ENCODE measurements at places on chromosomes 5 and 9. TPM values are rescaled to one million over a fixed set of nuclear protein-coding genes. Genes with fewer than 3 reads are reported as not detected.

DNA sequence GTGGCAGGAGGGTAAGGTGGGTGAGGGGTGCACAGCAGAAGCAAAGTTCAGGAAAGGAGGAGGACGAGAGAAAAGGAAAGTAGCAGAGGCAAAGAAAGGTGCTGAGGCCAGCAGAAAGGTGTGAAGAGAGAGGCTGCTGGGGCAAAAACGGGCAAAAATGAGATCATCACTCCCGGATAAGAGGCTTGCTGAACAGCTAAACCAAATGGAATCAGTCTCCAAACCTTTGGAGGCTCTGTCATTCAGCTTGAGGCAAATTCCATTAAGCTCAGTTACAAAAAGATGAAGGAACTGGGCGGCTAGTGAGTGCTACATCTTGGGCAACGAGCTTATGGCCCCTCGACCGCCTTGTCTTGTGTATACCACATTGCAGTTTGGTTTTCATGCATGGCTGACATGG, 136.4 kb downstream of the FSTL4 start:
- DNase-seq: no peak

DNA sequence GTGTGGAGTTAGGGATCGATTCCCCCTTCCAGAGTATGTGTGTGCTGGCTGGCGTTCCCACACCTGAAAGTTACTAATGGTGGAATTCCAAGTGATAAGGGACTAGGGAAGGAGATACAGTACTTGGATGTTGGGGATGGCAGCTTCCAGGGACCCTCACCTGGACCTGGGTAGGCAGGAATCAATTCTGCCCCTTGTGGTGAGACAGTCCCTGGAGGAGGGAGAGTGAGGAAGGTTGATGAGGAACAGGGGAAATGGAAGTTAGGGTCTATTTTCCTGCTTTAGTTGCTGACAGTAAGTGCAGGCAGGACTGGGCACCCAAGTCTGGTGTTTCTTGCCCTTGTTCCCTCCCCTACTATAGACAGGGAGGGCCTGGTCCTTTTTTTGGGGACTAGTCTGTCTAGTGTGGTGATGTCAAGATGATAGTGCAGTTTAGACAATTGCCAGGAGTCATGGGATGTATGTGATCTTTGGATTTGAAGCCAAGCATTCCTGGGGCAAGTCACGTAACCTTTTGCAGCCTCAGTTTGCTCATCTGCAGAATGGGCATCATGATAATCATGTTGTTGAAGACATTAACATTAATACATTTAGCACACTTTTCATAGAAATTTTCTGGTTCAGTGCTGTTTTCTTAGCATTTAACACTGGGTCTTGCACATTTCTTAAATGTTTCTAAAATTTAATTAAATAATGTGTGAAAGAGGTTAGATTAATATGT, 51.7 kb downstream of the DAB2IP start:
- no peak for DNase-seq

- DNase-seq: no peak
Observed at GRCh38 chr5:21818370-21818720, 1034.8 kb downstream of the CDH12 start.

DNA sequence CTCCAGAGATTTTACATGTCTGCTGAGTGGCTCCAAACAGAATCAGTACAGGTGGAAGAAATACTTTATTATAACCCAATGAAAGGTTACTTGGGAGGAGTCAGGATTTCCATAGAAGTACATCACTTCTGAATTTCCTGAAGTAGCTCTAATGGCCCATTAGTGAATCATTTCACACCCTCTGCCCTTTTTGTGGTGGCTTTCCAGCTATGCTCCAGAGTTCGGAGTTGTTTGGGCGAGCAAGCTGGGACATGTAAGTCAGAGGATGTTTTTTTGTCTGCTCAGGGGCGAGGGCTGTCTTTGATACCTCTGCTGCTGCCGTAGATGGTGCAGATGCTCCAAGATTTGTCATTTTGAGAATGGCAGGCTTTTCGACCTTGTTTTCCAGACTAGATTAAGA, 226.1 kb downstream of the GOLPH3 start:
- no peak for DNase-seq

GRCh38 chr9:126915846-126916543, 1.4 kb downstream of the RALGPS1 start:
- DNase-seq: no peak

- DNase-seq: no peak
Observed at GRCh38 chr9:34986540-34987047, 3.0 kb upstream of the DNAJB5 start.

GRCh38 chr9:36827593-36827992, 206.5 kb downstream of the PAX5 start:
- no peak for DNase-seq

GRCh38 chr5:5969942-5970483, 408.3 kb downstream of the MED10 start:
- no peak for DNase-seq

DNA sequence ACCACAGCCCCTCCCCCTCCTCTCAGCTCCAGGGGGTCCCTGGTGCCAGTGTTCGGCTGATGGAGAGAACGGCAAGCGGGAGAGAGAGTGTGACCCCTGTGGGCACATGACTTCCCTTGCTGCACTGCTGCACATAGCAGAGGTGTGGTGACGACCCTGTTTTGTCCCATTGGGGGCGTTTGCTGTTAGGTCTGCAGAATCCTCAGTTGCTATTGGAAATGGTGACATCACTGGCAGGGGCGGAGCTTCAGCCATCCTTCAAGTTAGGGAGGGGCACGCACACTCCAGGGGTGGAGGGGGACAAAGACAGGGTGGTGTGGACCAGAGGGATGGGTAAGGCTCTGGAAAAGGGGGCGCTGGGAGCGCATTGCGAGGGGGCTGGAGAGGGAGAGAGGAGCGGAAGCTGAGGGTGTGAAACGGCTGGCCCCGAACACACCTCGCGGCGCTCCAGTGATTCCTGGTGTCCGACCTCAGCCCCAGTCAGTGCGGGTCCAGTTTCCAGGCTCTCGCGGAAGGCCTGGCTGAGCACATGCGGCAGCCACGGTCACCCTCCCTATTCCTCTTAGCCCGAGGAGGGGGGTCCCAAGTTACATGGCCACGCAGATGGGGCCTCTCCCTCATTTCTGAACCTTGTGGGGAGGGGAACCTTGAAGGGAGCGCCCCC, 764 bp upstream of the GRIN1 start:
- no peak for DNase-seq

DNA sequence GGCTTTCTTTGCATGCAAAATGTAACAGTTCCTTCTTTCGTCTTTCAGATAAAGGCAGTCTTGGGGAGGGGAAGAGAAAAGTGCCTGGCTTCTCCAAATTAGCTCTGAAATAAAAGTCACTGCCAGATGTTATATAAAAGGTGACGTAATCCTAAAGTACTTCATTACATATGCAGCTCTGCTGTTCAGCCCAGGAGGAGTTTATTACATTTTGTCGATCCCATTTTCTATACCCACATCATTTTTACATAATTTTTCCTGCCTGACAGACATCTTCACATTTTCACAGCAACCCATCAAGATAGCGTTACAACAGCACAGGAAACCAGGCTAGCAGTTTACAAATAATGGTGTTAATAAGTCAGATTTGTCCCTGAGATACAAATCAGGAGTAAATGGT, 86.7 kb upstream of the SLC30A5 start:
- no peak for DNase-seq

GRCh38 chr5:62886603-62887315, 308.1 kb downstream of the LRRC70 start:
- no peak for DNase-seq

DNA sequence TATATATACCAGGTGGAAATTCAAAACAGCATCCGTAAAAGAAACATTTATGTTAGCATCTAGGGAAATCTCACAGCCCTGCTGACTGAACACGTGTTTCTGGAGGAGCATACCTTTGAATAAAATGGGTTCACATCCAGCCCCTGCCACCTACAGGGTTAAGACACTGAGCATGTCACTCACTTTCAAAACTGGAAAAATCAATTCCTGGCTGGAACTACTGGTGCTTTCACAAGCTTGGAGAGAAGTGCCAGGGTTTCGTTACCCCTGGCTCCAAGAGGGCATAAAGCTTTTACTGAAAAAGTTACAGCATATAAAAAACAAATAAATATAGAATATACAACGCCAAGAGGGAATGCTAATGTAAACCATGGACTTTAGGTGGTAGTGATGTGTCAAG, 48.0 kb downstream of the SERINC5 start:
- no peak for DNase-seq

GRCh38 chr5:82889088-82889487, 188.1 kb downstream of the TMEM167A start:
- DNase-seq: no peak

DNA sequence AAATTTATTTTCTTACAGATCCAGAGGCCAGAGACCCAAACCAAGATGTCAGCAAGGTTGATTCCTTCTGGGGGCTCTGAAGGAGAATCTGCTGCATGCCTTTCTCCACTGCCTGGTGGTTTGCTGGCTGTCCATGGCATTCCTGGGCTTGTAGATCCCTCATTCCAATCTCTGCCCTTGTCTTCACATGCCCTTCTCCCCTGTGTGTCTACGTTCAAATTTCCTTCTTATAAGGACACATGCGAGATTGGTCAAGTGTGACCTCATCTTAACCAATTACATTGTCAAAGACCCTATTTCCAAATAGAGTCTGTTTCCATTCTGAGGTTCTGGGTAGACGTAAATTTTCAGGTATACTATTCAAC, 84.5 kb upstream of the RAI14 start:
- no peak for DNase-seq

- DNase-seq: no peak
Observed at GRCh38 chr5:116842514-116842961, 267.9 kb upstream of the SEMA6A start.

DNA sequence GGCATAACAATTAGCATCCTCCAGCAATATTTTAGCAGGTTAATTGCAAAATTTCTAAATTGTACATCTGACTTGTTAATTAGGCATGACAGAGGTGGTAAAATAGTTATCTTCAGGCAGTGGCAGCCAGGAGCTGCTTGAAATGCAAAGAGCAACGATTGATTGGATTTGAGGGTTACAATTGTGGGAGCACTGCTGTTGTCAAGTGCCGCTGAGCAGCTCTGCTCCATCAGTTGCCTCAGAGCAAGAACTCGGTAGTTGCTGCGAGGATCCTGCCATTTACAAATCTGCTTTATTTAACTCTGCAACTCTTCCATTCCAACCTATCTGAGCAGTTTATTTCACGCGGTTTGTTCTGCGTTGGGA, 12.6 kb downstream of the PBX3 start:
- DNase-seq: no peak

GRCh38 chr5:56323505-56323904, 90.4 kb upstream of the ANKRD55 start:
- DNase-seq: no peak

- no peak for DNase-seq
Observed at GRCh38 chr9:118991366-118992285, 377.6 kb downstream of the BRINP1 start.

DNA sequence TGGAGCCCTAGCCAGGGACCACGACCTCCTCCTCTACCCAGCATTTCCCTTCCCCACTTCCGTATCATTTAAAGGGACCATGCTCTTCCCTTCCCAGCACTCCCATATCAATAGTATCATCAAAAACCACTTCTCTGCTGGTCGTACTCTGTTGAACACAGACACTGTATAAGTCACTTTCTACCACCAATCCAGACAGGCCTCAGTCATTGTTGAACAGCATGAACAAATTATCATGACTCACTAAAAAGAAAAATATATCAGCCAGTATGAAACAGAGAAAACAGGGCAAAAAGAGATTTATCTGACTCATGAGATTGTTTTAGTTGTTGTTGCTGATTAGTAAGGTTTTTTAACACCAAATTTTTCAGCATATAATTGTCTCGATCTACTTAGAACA, 89.8 kb downstream of the CDKN2A start:
- DNase-seq: no peak

GRCh38 chr5:157690690-157691433, 19.5 kb downstream of the C5orf52 start:
- DNase-seq: no peak

DNA sequence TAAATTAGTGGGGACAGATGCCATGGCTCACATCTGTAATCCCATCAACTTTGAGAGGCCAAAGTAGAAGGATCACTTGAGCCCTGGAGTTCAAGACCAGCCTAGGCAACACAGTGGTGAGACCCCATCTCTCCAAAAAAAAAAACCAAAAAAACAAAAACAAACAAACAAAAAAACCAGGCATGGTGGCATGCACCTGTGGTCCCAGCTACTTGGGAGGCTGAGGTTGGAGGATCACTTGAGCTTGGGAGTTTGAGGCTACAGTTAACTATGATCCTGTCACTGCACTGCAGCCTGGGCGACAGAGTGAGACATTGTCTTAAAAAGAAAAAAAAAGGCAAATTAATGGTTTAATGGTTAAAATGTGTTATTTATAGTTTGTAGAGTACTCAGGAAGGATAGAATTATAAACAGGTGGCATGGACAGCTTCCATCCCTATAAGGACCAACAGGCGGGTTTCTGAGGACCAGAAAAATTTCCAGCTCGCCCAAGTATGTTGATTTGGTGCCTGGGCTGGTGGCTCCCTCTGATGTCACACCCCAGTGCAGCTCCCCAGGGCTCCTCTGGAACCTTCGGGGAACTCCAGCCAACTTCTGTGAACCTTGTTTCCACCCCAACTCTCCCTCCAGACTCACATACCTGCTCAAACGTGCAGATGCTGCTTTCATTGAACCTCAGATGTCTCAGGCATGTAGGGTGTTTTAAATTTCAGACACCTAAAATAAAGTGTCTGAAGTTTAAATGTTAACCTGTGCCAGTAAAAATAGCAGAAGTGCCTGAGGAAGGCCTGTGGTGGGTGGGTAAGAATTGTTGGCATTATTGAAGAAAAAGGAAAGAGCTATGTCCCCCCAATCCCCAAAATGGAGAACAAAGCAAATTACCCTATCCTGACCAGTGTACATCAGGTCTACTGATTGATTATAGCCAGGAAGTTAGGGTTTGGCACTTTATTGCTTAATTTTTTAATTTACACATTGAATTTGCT, 69.0 kb downstream of the TRIO start:
- no peak for DNase-seq

SPATA31A3 gene
- not detected for total RNA-seq

PAX5 gene
- total RNA-seq: not detected

ESM1 gene
- total RNA-seq: not detected

CCDC183 gene
- total RNA-seq: 1.1 TPM

ZNF782 gene
- total RNA-seq: 18.2 TPM

PTCD2 gene
- total RNA-seq: 12.7 TPM

SPAG8 gene
- total RNA-seq: 2.5 TPM

ACOT12 gene
- not detected for total RNA-seq

SLIT3 gene
- 30.8 TPM for total RNA-seq

SPATA31E1 gene
- not detected for total RNA-seq

DAB2IP gene
- total RNA-seq: 50.7 TPM

LMX1B gene
- 0.55 TPM for total RNA-seq

FABP6 gene
- total RNA-seq: not detected

SH3TC2 gene
- total RNA-seq: 0.66 TPM

NR5A1 gene
- not detected for total RNA-seq
